Activated CD4-positive, alpha-beta T cell treated with anti-CD3 and anti-CD28 coated beads for 4 hours (primary cell): ENCODE measurements at places on chromosomes 2 and 18.

DNA sequence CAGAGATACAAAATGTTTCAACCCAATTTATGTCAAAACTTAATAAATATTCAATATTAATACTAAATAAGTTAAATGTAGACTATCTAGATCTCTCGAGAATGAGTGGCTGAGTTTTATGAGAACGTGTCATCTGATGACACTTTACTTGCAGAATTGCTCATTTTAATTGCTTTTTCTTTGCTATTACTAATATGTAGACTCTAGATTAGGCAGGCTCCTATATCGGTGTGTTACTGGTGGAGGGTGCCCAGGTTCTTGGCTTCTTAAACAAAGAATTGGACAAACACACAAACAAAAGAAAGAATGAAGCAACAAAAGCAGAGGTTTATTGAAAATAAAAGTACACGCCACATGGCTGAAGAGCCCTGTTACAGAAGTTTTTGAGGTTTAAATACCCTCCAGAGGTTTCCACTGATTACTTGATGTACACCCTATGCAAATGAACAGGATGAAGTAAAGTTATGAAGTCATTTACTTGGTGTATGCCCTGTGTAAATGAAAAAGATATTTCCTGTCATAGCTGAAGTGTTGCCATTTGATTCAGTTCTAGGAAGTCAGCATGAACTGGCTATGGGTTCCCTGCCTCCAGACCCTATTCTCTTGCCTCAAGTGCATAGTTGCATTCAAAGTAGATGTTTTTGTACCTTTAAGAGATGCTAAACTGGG lies 122.9 kb upstream of the ITGA4 start:
- no peak for DNase-seq

DNA sequence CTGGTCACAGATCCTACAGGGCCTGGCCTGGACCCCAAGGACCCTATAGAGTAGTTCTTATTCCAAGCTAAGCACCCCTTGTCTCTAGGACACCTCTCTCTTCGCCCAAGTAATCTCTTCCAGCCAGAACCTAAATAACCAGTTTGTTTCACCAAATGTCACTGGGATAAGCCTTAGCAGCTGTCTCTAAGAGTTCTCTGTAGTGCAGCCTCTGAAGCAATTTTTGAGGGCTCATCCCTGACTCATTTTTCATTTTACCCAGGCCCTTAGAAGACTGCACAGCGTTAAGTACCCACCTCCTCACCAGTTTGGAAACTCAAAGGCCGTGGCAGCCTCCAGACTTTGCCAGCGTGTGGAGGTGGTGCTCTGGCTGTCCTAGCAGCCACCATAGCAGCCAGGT lies 290.1 kb upstream of the SIX2 start:
- DNase-seq = no peak

DNA sequence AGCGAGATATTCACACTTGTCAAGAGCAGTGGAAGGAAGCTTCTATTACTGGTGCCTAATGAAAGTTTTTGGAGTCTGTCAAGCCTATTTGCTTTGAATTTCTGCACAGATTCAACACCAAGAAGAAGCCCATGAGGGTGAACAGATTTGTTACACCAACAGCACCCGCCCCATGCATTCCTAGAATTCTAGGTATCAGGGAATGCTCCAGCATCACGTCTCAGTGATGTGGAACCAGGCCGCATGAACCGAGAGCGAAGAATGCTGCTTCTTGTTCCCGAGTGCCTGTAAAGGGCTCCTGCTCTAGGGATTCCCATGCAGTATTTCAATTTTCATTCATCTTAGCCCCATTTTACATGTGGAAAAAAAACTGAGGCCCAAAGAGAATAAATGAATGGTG lies 69.7 kb downstream of the KCNF1 start:
- no peak for DNase-seq

GRCh38 chr2:125280265-125280664 lies 1255.2 kb downstream of the CNTNAP5 start:
- DNase-seq = no peak

- DNase-seq = no peak
These were observed 146.3 kb downstream of the MAP2 start for GRCh38 chr2:209570194-209570593.

- DNase-seq = no peak
These were observed 42.8 kb downstream of the ESCO1 start for GRCh38 chr18:21557607-21558253.

DNA sequence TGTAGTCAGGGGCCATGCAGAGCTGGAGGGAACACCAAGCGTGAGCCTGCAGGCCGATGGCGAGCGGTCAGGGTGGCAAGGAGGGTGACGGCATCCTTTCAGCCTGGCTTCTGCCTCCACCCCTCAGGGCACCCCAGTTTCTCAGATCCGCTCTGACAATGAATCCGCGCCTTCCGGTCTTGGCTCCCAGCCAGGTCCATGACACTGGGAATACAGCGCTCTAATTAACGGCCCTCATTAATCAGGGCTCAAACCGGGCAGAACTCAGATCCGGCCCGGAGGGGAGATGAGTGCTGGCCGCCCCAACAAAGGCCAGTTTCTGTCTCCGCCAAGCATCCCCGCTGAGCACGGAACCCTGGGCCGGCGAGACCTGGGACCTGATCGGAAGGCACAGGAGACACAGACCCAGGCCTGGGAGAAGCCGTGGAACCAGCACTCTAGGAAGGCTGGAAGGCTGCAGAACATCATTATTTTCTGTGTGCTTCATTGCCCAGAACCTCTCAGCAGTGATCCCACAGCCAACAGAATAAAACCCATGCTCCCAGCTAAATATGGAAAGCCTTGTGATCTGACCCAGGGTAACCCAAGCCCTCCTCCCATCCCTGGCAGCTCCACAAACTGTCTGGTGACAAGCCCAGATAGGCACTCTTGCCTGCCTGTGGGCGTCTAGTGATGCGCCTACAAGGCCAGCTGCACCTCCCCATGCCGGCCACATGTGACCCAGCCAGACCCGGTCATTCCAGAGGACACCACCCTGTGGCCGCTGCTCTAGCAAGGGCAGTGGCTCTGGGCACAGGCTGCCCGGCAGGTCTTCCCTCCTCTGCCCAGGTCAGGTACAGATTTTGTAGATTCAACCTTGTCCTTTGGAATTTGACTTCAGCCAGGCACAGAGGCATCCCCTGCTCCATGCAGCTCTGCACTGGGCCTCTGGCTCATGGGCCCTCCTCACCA lies 438.7 kb upstream of the MYT1L start:
- DNase-seq = no peak

DNA sequence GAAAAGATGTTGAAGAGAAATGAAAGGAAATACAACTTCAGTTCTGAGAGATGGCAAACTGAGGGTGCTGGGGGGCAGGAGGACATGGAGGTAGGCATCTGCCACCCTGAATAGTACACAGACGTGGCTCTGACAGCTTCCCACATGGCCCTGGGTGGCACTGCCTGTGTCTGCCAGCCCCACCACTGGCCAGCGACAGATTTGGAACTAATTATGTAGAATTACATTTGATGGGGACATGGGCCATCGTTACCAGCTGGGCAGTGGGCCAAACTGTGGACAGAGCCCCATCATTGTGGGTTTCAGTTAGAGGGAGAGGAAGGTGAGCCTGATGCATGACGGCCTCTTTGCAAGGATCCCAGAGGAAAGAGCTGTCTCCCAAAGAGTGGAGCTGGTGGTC lies 216.0 kb upstream of the HAAO start:
- no peak for DNase-seq

- DNase-seq = no peak
These were observed 12.8 kb upstream of the PPM1B start for GRCh38 chr2:44155666-44156446.

GRCh38 chr2:235725016-235725489 lies 231.2 kb downstream of the AGAP1 start:
- DNase-seq = no peak

DNA sequence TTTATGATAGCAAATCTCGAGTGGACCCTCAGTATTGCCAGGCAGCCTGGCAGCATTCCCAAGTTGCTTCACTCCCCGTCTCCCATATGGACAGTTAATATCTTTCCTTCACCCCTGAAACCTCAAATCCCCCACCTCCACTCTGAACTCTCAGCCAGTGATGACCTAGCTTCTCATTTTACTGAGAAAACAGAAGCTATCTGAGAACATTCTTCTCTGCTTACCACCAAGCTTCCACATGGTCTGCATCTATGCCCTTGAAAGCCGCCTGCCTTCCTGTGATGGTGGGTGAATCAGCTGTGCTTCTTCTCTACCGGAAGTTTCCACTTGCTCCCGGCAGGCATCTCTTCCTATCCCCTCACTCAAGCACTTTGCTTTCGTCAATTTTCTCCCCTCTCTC lies 529.2 kb downstream of the EPHA4 start:
- no peak for DNase-seq

DNA sequence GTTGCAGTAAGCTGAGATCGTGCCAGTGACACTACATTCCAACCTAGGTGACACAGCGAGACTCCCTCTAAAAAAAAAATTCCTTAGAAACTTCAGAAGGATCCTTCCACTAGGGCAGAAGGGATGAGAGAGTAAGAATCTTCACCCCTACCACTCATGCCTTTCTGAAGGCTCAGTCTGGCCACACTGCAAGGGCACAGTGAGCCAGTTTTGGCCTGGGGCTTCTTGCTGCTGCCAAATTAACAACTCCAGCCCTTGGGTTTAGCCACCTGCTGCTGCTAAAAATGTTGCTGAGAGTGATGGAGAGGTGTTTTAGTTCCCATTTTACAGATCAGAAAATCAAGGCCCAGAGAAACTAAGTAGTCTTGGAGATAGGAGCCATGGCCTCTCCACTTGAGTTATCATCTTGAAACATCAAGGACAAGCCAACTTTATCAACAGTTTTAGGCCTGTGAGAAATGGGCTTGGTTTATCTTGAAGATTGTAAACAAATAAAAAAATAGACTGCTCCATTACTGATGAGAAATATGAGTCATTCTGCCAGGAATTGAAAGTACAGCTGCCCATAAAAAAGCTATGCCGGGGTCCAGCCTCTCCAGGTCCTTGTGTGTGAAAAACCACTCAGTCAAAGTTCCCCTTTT lies 31.9 kb upstream of the CASP8 start:
- DNase-seq = no peak

GRCh38 chr2:29000956-29001355 lies 19.9 kb downstream of the TOGARAM2 start:
- no peak for DNase-seq

DNA sequence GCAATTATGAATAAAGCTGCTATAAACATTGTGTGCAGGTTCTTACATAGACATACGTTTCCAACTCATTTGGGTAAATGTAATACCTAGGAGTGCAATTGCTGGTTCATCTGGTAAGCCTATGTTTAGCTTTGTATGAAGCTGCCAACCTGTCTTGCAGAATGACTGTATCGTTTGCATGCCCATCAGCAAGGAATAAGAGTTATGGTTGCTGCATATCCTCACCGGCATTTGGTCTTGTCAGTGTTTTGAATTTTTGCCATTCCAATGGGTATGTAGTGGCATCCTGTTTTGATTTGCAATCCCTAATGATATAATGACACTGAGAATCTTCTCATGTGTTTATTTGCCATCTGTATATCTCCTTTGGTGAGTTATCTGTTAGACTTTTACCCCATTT lies 20.7 kb downstream of the CCDC150 start:
- no peak for DNase-seq

- no peak for DNase-seq
These were observed 1315.9 kb downstream of the DSC3 start for GRCh38 chr18:29726646-29727045.

DNA sequence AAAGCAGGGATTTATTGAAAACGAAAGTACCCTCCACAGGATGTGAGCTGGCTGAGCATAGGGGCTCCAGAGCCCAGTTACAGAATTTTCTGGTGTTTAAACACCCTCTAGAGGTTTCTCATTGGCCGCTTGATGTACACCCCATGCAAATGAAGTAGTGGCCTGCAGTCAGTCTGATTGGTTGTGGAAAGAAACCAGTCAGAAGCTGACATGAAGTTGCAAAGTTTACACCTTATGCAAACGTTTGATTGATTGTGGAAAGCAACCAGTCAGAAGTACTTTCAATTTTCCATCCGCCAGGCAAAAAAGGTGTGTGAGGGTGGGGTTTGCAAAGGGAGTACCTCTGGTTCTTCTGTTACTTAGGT lies 62.3 kb downstream of the VWA3B start:
- DNase-seq = no peak

DNA sequence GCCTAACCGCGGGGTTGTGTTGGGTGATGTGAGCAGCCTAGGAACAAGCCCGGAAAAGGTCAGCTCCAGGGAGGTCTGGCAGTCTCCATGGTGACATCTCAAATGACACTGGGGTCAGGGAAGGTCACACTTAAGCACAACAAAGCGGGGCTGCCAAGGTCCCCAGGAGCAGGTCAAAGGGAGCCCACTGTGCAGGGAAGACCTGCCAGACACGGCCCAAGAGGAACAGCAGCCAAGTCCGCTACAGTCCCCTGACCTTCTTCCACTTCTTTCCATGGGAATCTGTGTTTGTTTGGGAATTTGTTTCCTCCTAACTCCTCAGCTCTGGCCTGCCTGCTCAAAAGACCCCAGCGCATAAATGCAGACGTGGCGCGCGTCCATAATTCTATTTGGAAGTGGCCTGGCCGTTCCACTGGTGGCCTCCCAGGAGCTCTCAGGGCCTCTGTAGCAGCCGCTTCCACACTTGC lies 232.1 kb upstream of the COPS8 start:
- no peak for DNase-seq

DNA sequence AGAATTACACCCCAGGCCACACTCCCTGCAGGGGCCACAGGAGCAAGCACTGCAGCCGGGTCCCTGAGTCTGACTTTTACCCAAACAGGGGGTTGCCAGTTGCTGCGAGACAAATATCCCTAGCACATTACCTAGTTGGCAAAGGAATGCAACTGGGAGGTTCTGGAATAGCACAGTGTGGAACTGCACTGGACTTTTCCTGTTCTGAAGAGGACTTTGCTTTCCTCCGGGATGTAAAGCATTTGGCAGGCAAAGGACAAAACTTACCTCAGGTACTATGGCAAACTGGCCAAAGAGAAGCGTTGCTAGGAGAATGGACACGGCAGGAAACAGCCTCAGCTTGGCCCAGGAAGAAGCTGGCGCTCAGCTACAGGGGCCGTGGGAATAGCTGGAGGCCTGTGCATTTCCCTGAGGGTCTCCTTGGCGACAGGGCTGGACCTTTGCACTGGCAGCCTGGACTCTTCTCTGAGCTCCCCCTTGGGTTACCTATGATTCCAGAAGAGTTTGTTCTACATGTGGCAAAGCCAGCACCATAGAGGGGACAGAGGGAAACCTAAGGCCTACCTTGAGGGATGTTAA lies 45.0 kb downstream of the BCL11A start:
- DNase-seq = no peak

- no peak for DNase-seq
These were observed 89.6 kb downstream of the GCA start for GRCh38 chr2:162433491-162433890.
